ENCODE measurements at places on chromosomes 11 and 22.

- DNase-seq, result no peak
These were observed 14.9 kb upstream of the GALNT18 start for GRCh38 chr11:11636671-11637070.

- no peak for DNase-seq
These were observed 5.3 kb upstream of the NAP1L4 start for GRCh38 chr11:2997406-2997805.

GRCh38 chr11:116535994-116536393 is 236.8 kb downstream of the BUD13 start:
- no peak for DNase-seq

DNA sequence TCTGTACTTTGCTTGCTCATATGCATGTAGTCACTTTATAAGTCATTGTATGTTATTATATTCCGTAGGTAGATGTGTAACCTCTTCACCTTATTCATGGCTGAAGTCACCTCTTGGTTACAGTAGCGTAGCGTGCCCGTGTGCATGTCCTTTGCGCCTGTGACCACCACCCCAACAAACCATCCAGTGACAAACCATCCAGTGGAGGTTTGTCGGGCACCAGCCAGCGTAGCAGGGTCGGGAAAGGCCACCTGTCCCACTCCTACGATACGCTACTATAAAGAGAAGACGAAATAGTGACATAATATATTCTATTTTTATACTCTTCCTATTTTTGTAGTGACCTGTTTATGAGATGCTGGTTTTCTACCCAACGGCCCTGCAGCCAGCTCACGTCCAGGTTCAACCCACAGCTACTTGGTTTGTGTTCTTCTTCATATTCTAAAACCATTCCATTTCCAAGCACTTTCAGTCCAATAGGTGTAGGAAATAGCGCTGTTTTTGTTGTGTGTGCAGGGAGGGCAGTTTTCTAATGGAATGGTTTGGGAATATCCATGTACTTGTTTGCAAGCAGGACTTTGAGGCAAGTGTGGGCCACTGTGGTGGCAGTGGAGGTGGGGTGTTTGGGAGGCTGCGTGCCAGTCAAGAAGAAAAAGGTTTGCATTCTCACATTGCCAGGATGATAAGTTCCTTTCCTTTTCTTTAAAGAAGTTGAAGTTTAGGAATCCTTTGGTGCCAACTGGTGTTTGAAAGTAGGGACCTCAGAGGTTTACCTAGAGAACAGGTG is 11.1 kb downstream of the CCND1 start:
- DNase-seq, result no peak

DNA sequence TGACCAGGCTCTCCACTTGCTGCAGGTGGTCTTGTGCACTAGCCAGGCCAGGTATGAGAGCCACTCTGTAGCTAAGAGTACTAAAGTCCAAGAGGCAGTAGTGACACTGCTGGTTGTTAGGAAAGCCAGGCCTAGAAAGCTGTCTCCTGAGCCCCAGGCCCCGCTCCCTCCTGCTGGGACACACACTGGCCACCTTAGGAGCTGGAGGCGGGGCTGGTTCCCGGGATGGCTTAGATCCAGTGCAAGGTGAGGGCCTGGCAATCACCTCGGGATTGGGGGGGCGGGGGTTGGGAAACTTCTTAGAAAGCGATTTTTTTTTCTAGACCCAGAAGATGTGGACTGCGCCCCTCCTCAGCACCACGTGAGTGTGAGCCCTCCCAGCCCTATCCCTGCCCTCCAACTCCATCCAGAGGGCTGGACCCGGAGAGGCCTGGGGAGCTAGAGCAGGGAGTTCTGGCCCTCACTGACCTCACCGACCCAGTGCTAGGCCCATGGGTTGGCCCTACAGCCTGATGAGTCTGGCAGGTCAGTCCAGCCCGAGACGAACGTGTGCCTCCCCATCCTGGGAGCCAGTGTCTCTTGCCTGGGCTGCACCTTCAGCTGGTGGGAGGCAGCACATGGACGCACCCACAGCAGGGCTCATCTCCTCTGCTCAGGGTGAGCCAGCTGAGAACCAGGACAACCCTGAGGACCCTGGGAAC is 18.1 kb downstream of the SLC37A2 start:
- DNase-seq, result no peak

- no peak for DNase-seq
These were observed 45.6 kb downstream of the ARFGAP3 start for GRCh38 chr22:42811459-42811858.

GRCh38 chr22:37074537-37074936 is 23.0 kb downstream of the KCTD17 start:
- no peak for DNase-seq

GRCh38 chr11:71202598-71202944 is 49.8 kb downstream of the SHANK2 start:
- DNase-seq, result no peak

DNA sequence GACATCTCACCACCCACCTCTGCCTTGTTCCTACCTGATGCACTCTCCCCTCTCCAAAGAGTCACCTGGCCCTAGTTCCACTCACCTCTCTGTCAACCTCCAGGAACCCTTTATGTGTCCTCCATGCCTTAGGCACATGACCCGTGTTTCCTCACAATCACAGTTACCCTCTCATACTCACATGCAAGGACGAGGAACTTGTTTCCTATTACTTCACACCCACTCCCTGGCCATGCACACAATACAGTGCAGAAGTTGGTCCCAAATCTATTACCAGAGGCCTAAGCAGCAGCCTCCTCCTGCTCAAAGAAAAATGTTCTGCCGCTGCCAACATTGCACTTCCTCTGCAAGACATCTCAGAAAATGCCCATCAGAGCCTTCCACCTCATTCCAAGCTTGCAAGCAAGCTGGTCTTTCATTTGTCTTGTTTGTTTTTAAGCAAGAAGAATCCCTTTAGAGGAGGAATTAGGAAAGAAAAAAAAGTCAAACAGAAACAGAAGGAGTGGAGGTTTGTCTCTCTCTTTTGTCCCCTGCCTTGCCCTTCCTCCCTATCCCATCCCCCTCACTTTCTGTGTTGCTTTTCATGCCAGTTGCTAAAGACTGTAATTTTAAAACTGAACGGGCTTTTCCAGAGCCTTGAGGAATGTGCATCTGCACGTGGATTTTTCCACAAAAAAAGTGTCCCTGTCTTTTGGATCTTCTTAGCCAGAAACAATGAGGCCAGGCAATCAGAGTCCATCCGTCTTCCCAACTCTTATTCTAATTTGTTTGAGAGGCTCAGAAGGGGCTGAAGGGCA is 63.4 kb downstream of the KCNJ1 start:
- DNase-seq, result no peak

GRCh38 chr11:27183672-27184457 is 143.2 kb downstream of the BBOX1 start:
- DNase-seq, result peak; percentile 38

DNA sequence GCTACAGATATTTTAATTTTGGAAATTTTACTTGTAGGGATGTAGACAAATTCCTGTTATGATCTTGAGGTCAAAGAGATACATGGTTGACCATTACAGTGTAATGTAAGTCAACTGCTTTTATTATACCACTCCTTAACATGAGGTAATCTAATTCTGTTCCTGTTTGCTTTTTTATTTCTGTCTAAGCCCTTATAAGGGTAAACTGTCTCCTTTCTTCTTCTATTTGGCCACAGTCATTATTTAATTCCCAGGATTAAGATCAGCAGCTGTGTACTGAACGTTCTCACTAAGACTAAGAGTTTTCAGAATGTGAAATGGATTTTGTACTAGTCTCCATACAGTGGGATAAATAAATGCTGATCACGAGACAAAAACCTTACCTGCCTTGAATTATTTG is 32.8 kb downstream of the C2CD3 start:
- no peak for DNase-seq

GRCh38 chr11:65654375-65655349 is 8.1 kb downstream of the RELA start:
- DNase-seq, result no peak

DNA sequence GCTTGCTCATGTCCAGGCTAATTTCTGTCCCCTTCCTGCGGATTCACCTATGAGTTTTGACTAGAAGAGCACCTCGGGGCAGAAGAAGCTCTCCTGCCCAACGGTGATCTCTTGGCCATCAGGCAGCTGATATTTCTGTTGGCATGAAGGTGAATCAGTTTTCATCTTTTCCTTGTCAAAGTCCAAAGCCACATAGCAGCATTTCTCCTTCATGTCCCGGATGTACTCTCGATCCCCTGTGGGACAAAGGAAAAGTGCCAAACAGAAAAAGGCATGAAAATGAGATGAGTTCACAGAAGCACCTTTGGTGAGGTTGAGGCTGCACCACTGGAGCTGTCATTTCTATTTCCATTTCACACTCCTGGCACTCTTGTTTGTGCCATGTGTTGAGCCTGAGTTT is 56.8 kb downstream of the DHCR7 start:
- no peak for DNase-seq

DNA sequence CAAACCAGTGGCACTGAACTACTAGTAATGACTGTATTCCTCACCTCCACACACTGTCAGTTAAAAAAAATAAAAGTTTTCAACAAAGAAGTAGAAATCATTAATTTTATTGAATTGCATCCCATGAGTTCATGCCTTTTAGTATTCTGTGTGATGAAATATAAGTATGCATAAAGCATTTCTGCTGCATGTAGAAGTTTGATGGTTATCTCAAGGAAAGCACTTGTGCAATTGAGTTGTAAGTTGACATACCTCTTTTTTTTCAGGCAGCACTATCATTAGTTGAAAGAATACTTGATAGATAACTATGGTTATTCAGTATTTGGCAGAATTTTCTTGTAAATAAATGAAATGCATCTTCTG is 104.4 kb downstream of the STIM1 start:
- no peak for DNase-seq

- DNase-seq, result peak; percentile 54
These were observed 728 bp downstream of the TBC1D22A start for GRCh38 chr22:46763051-46763705.

DNA sequence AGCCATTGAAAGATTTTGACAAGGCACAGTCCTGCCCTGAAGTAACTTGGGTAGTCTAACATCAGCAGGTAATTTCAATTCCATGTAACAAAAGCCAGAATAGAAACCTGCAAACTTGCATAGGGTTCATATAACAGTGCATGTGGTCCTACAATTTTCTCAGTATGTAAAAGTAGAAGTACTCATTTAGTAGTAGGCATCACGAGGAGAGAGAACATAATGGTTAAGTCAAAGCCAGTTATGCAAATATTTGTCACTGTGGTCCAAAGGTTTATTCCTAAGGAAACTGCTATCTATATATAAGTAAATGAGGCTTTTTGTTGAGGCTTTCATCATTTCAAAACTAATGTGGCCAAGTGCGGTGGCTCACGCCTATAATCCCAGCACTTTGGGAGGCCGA is 10.1 kb downstream of the ATP5MG start:
- no peak for DNase-seq

- DNase-seq, result no peak
These were observed 1.7 kb downstream of the PLEKHB1 start for GRCh38 chr11:73648121-73648520.

DNA sequence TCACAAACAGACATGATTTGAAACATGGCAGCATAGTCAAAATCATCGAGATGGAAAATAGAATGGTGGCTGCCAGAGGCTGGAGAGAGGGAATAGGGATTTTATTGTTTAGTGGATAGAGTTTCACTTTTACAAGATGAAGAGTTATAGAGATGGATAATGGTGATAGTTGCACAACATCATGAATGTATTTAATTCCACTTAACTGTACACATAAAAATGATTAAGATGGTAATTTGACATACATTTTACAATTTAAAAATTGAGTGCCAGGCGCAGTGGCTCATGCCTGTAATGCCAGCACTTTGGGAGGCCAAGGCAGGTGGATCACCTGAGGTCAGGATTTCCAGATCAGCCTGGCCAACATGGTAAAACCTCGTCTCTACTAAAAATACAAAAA is 21.2 kb downstream of the TTC28 start:
- DNase-seq, result no peak

DNA sequence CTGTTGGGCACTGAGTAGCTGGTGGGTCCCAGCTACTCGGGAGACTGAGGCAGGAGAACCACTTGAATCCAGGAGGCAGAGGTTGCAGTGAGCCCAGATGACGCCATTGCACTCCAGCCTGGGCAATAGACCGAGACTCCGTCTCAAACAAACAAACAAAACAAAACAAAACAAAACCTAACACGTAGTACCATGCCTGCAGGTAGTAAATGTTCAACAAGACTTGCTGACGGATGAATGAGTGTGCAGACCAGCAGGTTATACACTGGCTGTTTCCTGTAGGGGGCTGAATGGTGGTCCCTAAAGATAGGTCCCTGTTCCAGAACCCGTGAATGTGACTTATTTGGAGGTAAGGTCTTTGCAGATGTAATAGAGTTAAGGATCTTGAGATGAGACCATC is 12.8 kb upstream of the MRGPRD start:
- DNase-seq, result no peak

- DNase-seq, result no peak
These were observed 9.3 kb downstream of the SMTN start for GRCh38 chr22:31090217-31091085.

DNA sequence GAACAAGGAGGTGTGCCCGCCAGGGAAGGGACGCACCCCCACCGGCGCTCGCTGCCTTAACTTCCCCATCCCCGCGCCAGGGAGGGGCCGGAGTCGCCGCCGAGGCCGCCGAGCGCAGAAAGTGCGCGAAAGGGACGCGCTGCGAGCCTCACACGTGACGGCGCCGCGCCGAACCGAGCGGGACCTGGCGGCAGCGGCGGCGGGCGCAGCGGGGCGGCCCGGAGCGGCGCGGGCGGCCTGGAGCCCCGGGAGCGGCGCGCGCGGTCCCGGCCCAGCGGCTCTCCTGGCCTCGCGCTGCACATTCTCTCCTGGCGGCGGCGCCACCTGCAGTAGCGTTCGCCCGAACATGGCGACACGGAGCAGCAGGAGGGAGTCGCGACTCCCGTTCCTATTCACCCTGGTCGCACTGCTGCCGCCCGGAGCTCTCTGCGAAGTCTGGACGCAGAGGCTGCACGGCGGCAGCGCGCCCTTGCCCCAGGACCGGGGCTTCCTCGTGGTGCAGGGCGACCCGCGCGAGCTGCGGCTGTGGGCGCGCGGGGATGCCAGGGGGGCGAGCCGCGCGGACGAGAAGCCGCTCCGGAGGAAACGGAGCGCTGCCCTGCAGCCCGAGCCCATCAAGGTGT is at the start of gene SORL1:
Gene SORL1, plus strand, starts transcription at position 329 of the 623 bp plus-strand sequence. Its CDS starts 18 bp downstream, at position 347.
- DNase-seq, result peak; percentile 76

GRCh38 chr11:127493330-127494022 is 492.9 kb upstream of the KIRREL3 start:
- DNase-seq, result no peak

DNA sequence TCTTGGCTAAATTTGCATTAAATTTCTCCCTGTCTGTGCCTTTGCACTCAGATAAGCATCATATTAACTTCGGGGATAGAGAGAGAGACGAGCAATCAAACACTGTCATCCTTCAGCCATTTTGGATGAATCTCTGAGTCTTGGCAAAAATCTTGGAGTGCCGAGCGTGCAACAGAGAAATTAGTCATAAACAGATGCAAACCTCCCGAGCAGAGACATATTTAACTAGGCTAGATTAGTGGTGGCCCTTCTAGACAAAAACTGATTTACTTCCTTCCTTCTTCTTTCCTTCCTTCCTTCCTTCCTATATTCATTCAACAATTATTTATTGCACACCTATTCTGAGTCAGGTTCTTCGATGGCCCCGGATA is 114.4 kb upstream of the BLID start:
- DNase-seq, result no peak

Data from CD4-positive, alpha-beta T cell treated with Interleukin-10 for 1 hour (primary cell).